ENCODE measurements at places on chromosomes 7 and 10.

DNA sequence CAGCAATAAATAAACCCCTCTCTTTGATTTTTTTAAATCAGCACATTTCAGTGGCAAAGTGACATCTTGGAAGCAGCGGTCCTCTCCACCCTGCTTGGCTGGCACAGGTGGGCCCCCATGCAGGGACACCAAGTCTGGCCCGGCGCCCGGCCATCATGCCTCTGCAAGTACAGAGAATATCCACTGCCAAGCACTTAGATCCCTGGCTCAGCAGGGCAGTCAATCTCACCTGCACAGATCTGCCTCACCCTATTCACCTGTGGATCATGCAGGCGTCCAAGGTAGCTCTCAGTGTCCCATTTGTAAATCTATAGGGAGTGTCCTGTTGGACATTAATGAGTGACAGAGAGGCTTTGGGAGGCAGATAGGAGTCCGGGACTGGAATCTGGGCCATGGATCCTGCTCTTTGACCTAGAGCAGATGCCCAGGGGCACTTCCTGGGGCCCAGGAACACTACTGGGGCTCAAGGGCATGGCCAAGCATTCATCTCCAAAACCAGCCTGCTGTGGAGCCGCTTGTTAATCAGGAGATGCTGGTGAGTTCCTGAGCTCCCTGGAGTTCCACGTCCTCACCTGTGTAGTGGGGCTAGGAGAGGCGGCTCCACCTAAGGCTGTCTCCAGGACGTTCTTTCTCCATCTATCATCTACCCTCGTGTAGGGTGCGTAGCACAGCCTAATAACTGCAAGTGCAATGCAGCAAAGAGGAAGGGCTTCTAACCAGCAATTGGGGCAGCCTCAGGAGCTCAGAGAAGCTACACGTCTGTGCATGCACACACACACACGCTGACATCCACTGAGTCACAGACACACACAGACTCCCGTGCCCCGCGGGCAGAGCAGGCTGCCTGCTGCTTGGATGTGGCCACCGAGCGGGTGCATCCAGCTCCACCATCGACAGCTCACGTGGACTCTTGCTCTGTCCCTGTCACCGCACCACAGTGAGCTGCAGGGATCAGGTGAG lies 123.6 kb downstream of the OAT start:
- DNase-seq = no peak

DNA sequence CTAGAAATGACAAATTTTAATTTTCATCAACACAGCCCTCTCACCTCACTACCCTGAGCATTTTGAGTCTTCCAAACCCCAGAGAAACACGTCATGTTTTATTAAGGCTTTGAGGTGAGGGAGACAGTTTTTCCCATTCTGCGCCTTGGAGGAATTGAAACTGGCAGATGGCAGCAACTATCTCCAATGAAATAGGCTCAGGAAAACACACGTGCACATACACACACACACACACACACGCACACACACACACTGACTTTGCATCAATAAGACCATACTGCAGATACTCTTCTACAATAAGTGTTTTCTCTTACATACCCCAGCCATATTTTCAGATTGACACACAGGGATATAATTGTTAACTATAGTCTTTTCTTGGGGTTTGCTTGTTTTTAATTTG lies 3.2 kb upstream of the SFTPA2 start:
- DNase-seq = no peak

- DNase-seq = no peak
Observed at GRCh38 chr10:25382029-25382810, 207.4 kb downstream of the GPR158 start.

DNA sequence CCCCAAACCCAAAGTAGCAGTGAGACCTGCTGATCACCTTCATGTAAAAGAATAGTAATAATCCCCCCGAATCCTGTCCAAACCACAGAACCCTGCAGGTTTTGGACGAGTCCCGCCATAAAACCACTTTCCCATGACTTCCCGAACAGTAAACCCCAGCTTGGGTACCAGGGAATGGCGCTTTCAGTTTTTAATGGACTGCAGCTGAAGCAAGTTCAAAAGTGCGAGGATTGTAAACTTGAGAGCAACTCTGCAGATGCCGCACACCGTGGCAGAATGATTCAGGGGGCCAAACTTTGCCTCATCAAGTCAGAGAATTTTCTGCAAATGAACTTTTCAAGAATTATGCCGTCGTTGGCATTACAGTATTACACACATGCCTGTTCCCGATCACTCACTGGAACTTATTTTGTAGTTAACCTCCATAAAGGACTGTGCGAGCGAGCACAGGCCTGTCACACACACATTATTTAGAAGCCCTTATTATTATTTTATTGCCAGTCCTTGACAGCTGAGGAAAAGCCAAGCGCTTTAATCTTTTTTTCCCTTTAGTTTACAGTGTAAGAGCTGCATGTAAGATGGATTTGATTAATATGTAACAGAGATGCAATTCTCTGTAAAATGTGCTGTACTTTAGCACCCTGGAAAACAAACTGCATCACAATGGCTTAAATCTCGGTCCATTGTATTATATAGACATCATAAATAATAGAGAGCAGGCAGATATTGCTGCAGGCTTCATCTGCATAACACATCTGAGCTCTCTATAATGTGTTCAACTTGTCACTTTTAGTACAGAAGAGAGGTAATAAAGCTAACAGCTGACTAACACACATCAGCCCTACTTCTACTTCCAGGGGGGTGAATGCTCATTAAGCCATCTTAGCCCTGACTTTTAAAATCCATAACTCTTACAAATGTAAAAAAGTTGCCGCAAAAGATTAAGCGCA lies 493.5 kb upstream of the GALNT17 start:
- no peak for DNase-seq

- DNase-seq = no peak
Observed at GRCh38 chr7:1787241-1787640, 117.2 kb downstream of the ELFN1 start.

GRCh38 chr10:99913831-99914235 lies 95.9 kb downstream of the DNMBP start:
- DNase-seq = no peak

DNA sequence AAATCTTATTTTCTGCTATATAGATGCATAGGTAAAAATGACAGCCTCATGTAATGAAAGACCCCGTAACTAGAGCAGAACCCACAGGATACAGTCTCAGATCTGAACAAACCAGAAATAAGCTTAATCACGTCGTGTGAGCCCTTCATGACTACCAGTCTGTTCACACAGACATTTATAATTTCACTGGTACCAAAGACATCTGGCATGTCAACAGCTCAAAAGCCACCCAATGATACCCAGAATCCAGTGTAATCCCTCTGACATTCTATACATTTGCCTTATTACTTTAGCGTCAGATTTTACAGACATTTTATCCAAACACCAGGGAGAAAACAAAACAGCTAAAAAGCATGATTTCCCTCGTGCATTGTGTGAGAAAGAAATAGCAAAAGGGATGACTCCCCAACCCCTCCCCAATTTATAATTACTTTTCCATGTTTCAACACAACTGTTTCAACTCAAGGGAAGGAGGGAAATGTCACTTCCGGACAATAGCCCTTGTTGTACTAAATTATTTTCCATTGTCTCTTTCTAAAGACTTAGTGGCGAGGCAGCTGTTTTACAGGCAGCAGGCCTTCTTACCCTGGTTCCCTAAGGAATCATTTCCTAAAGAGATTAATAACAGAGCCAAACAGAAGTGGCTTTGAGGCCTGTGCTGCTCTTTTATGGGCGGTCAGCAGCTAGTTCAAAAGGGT lies 33.2 kb downstream of the DOCK4 start:
- DNase-seq = no peak
